Suppressor macrophage treated with lipopolysaccharide for 4 hours (primary cell): ENCODE measurements at places on chromosomes 3 and 15.
A peak's percentile ranks its signal among the peaks of the same experiment; 100 is the strongest.

DNA sequence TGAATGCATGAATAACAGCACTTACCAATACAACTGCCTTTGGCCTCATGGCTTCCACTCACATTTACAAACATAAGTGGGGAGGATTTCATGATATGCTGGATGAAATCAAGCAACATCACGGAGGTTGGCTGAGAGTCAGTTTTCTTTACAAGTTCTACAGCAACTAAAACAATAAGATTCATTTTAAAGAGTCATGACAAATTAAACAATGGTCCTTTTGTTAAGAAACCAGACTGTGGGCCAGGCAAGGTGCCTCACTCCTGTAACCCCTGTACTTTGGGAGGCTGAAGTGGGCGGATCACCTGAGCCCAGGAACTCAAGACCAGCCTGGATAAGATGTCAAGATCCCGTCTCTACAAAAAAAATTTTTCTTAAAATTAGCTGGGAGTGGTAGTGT, 12.4 kb downstream of the ATR start:
- no peak for DNase-seq

DNA sequence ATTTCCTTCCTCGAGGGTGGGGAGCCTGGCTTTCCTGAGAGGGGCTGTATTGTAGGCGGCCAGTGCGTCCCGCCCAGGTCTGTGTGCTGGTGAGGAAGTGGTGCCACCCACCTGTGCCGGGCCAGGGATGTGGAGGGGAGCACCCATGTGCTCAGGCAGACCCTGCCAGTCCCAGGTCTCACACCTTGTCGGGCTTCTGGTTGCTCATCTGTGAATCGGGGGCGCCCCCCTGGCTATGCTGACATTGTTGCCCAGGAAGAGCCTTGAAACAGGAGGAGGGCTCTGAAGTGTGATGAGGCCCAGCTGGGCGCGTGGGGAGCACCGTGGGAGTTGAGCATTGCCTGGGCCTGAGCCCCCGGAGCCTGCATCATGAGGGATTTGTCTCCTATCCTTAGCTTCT, 4.8 kb downstream of the FBLN2 start:
- no peak for DNase-seq

GRCh38 chr15:77821188-77821958, 188.7 kb upstream of the LINGO1 start:
- DNase-seq, result peak; percentile 62

DNA sequence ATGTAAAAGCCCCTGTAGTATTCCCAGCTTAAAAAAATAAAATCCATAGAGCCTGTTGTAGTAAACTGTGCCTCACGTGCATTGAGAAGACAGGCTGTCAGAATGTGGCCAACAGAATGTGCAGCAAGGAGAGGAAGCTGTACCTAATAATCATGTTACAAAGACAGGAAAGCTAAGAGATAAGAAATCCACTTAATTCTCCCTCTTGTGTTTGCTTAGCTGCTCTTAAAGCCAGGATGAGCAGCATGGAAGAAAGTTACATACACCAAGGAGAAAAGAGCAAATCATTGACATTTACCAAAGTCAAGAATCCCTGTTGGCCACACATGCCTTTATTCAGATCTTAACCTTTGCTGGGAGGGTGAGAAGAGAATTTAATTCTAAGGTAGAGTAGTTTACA, 85.9 kb downstream of the TNIK start:
- no peak for DNase-seq

DNA sequence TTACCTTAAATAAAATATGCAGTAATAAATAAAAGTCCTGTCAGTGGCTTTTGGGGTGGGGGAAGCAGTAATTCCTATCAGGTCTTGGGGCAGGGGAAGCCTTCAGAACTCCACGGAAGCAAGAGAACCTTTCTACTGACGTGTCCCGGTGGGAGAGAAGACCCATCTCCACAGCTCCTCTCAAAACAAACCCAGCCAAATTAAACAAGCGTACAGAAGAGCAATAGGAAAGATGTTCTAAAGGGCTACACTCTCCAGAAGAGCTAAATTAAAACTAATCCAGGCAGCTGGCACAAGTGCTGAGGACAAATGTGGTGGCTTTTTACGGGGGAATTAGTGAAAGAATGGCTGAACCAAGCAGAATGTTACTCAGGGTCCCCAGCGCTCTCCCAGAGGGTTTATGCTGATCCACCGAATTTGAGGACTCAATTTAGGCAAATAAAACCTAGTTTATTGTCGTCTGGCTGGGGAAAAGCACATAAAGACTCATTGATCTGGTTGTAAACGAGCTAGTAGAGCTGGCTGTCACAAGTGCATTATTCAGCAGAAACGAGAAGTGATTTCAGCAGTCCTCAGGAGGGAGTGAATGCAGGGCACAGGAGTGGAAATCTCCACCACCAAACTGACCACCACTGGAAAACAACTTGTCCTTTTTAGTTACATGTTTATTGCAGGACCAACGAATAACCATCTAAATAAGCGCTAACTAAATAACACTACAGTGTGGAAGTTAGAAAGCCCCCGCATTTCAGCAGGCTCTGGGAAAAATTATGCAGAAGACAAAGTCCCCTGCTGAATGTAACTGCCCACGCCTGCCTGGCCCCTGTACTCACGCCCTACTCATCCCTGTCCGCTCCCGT, 13.5 kb downstream of the BFSP2 start:
- peak; percentile 31 for DNase-seq

GRCh38 chr3:541062-541801, 344.7 kb downstream of the CHL1 start:
- DNase-seq, result no peak

DNA sequence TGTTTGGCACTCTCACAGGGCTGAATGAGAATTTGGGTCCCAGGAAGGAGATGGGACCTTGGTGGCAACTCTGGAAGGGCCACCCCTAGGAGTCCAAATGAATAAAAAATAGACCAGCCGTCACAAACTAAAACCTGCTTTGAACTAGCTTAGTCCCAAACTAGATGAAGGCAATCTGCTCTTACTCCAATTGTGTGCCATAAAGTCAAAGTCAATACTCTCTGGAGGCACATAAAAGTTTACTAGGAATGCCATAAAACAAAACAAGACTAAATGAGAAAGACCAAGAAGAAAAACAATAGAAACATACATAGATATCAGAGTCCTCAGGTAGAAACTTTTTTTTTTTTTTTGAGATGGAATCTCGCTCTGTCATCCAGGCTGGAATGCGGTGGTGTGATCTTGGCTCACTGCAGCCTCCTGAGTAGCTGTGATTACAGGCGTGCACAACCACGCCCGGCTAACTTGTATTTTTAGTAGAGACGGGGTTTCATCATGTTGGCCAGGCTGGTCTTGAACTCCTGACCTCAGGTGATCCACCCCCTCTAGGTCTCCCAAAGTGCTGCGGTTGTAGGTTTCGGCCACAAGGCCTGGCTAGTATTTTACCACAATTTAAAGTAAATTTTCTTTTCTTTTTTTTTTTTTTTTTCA, 8.1 kb downstream of the GOLGA6L2 start:
- no peak for DNase-seq
